DMS79 treated with DMSO at 0.1 percent for 48 hours (cell line): ENCODE measurements at places on chromosomes 16 and 17.

DNA sequence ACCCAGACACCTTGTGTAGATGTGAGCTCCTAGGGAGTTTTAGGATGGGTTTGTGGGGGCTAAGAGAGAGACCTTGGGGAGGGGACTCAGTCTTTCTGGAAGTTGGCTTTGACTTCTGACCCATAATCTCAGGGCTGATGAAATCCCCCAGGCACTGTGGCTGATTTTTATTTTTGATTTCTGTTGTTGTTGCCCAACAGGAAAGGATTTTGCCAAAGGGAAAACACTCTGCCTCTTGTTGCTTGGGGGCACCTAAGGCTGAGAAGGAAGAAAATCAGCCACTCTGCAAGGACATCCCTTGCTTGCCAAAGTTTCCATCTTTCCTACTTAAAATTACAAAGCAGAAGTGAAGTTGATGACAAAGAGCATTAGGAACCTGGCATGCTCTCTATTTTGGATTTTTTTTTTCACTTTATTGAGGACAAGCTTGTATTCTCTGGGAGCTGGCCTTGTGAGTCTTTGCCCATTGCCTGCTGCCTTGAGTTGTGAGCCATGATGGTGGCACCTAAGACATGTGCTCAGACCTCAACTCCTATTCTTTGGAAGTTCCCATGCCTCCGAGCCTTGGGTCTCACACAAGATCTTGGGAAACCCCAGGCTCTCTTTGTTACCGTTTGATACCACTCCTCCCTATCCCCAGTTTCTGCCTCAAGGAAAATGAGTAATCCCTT, 3.2 kb upstream of the C1QTNF1 start:
- DNase-seq, result no peak

DNA sequence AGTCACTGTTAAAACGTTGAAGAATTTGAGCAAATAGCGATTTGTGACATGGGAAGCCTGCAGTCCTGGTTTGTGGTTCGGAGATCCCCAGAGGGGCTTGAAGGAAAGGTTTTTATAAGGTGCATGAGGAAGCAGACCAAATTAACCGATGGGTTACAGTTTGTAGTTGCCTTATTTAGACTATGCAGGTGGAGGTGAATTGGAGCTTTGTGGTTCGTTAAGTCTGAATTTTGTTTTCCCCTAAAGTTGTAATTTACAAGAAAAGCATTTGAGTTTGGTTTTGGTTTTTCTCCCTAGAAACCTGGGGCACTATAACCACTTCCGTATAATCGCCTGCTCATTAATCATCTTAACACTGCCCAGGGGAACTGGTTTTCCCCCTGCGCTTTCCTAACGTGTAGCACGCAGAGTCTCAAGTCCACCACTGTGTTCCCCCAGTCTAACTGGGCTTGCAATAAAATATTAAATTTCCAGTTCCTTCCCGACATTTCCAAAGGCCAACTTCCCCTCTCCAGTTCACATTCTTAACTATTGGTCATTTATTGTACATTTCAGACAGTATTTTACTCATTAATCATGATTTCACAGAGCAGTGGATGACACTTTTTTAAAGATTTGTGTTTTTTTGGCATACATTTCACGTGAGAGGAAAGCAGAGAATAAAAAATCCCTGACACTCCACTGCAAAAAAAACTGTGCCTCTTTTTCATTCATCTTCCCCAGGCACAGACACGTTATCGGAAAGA, 932 bp downstream of the ZNF267 start:
- DNase-seq, result peak; percentile 15

DNA sequence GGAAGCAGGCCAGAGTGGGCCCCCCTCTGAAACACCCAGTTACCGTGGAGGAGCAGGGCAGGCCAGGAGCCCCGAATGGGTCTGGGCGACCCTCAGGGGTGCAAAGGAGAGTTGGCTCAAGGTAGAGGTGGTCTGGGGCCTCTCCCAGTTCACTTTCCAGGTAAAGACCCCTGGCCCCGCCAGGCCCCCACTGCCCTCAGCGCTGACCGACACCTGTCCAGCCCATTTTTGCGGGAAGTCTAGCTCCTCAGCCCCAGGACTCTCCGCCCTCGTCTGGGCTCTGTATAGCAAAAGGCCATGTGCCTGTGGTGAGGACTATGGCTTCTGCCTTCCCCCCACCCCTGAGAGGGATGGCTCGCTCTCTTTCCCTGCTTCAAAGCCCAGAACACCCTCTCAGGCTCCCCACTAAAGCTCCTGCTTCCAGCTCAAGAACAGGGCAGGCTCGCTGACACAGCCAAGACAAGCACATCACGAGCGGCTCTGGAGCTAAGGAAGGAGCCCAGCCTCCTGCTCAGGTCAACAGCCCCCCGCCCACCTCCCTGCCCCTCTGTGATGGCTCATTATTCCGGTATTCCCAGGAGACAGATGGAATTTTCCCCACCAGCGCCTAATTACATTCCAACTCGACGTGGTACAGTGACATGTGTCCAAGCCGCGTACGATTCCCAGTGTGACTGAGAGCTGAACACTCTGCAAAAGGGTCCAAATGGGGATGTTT, 59.4 kb downstream of the RTN4RL1 start:
- no peak for DNase-seq

- no peak for DNase-seq
These were observed 11.7 kb upstream of the MAF start for GRCh38 chr16:79612207-79612606.

DNA sequence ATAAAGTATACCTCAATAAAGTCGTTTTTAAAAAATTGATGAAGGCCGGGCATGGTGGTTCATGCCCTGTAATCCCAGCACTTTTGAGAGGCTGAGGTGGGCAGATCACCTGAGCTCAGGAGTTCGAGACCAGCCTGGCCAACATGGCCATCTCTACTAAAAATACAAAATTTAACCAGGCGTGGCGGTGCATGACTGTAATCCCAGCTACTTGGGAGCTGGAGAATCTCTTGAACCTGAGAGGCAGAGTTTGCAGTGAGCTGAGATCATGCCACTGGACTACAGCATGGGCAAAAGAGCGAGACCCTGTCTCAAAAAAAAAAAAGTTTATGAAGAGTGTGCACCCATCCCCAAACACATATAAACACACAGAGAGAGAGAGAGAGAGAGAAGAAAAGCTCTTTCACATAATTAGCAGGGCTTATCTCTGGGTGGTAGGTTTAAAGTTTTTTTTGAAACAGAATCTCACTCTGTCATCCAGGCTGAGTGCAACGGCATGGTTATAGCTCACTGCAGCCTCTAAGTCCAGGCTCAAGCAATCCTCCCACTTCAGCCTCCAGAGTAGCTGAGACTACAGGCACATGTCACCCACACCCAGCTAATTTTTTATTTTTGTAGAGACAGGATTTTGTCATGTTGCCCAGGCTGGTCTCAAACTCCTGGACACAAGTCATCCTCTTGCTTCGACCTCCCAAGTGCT, 3.0 kb downstream of the SREBF1 start:
- no peak for DNase-seq

- no peak for DNase-seq
These were observed 39.4 kb upstream of the RBFOX3 start for GRCh38 chr17:79650283-79650682.

DNA sequence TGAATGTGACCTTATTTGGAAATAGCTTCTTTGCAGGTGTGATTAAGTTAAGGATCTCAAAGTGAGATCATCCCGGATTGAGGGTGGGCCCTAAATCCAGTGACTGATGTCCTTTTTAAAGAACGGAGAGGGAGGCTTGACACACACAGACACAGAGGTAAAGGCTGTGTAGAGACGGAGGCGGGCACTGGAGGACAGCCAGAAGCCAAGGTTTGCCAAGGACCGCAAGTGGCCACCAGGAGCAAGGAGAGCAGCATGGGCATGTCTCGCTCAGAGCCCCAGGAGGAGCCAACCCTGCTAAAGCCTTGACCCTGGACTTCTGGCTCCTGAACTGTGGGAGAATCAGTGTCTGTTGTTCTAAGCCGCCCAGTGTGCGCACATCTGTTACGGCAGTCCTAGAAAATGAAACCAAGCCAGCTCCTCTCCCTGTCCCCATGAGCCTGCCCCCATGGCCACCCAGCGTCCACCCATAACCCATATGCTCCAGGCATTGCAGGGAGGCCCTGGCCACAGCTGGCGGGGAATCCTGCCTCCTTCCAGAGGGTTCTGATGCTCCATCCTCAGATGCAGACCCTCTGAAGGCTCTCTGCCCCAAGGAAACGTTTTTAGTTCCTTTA, 15.2 kb downstream of the CNGB1 start:
- DNase-seq, result no peak

DNA sequence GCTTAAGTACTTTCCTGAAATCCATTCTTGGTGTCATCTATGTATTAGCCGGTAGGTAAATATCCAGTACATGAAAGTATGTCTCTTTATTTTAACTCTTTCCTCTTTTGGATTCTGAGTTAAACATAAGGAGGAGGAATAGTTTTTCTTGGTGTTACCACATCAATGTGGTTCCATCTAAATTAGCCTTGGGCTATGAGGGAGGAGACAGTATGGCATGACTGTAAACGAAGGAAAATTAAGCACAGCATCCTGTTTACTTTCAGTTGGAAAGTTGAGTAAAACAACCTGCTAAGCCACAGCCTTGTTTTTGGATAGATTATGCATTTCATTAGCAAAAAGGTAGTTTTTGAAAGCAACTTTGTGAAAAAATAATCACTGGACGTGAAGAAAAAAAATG, 693.0 kb upstream of the SOX9 start:
- no peak for DNase-seq

- no peak for DNase-seq
These were observed 94.5 kb downstream of the ZDHHC7 start for GRCh38 chr16:84916850-84917249.

DNA sequence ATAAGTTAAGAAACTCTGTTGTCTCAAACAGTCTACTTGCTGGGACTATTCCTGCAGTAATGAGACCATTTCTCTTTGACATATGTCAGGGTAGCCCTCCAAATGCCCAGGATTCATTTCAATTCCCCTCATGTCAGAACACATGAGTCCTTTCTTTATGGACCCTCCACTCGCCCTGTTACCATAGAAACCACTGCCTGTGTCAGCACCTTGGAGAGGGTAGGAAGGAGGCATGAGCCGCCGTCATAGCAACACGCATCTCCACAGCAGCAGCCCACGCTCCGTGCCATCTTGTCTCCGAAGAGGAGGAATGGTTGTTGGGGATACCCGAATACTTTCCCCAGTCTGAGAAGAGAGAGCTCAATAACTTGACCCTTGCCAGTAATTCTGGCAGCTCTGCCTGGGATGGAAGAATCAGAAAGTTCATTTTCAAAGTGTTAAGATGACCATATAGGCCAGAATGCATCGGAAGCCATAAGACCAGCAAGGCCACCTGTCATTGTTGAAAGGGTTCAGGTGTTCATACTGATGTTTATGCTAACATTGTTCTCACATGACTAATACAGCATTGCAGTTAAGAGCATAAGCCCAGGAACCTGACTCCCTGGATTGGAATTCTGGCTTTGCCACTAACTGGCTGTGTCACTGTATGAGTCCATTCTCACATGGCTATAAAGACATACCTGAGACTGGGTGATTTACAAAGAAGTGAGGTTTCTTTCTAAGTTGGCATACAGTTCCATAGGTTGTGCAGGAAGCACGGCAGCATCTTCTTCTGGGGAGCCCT, 141.3 kb downstream of the ABCC12 start:
- DNase-seq, result no peak

DNA sequence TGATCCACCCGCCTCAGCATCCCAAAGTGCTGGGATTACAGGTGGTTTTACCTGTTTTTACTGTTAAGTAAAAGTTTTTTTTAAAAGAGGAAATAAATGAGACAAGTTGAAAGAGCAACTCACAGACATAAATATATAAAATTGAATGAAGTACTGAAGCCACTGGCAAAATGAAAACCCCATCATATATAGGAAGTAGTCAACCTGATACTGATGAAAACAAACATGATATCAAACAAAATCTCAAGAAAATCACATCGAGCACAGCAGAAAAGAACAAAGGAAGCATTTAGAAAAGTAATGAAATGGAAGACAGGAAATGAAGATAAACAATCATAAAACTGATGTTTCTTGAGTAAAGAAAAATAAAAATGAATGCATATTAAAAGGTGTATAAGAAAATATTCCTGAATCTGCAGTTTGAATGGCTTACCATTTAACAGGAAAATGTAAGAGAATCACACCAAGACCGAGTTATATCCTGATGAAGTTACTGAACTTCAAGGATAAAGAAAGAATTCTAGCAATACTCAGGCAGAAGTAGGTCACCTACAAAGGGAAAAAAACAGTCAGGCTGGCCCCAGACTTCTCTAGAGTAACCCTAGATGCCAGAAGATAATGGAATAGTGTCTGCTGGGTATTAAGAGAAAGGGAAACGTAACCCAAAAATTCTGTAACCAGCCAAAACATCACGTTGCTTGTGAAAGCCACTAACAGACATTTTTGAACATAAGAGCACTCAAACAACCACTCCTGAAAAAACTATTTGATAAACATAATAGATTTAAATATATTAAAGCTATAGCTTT, 31.5 kb downstream of the UBE2G1 start:
- no peak for DNase-seq

DNA sequence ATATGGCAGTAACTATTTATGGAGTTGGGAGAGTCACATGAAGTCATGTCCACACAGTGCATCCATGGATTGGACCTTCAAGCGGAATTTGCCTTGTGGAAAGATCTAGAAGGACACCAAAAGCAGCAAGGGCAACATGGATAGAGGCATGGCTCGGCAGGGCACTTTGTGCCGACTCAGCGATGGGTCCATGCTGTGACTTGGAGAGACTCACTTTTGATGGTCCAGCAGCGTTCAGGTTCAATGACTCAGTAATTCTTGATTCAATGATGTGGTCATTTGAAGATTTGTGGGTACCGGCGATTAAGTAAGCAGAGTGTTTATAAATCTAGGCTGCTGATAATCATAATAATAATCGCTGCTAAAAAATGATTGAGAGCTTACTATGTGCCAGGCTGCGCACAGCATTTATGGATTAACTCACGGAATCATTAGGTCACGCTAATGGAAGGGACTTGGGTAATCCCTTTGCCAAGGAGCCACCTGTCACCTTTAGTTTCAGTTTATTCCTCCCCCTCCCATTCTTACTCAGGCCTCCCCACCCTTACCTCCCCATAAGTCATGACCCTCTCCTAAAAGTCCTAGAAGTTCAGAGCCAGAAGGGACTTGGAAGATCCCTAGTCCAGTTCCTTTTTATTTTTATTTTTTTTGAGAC, 127.5 kb upstream of the CRHR1 start:
- no peak for DNase-seq

DNA sequence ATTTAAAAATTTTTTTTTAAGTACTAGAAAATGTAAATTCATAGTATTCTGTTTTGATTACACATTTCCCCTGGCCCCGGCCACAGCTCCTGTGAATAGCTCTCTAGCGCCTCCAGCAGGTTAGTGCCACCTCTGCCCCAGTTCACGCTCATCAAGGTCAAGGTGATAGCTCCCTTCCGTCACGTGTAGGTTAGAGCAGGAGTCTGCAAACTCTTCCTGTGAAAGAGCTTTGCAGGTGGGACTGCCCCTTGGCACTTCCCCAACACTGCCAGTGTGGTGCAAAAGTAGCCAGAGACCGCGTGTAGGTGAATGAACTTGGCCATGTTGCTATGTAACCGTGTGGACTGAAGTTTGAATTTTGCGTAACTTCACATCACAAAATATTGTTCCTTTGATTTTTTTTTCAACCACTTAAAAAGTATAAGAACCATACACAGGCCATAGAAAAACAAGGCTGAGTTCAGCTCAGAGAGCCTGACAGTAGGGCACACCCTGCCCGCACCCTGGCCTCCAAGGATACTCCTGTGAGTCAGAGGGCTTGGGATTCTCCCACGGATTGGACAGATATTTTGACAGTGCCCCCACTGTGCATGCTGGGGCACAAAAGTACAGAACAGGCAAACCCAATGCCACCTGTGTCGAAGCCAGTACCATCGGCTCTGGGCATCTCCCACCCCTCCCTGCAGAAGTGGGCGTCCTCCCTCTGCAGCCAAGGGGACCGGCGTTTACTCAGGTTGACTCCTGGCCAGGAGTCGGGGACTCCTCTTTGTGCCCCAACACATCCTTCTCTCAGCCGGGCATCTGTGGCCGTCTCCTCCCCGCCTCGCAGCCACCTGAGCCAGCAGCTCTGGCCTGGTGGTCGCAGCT, 92.0 kb upstream of the CHMP6 start:
- no peak for DNase-seq
